Activated naive CD4-positive, alpha-beta T cell treated with anti-CD3 and anti-CD28 coated beads, Interleukin-2, amount 10 ng/mL, durations not matched to agents 7 days and 5 days (primary cell): ENCODE measurements at places on chromosomes 7 and 10.

- DNase-seq = no peak
- H3K4me3 ChIP-seq = no peak overlapping the region
- no peaks in the 10 kb centered on the region for H3K36me3 ChIP-seq
- H3K27me3 ChIP-seq = peaks cover 23% of the 10 kb centered on the region
- H3K4me1 ChIP-seq = peaks cover 14% of the 10 kb centered on the region
Observed at GRCh38 chr7:73741600-73741999, 3.0 kb upstream of the ABHD11 start.

GRCh38 chr7:45897042-45897690, 8.9 kb downstream of the IGFBP1 start:
- no peaks in the 10 kb centered on the region for H3K36me3 ChIP-seq
- no peaks in the 10 kb centered on the region for H3K4me1 ChIP-seq
- H3K27ac ChIP-seq = no peak overlapping the region
- H3K4me3 ChIP-seq = no peak overlapping the region
- peaks cover 25% of the 10 kb centered on the region for H3K27me3 ChIP-seq
- no peak for DNase-seq

DNA sequence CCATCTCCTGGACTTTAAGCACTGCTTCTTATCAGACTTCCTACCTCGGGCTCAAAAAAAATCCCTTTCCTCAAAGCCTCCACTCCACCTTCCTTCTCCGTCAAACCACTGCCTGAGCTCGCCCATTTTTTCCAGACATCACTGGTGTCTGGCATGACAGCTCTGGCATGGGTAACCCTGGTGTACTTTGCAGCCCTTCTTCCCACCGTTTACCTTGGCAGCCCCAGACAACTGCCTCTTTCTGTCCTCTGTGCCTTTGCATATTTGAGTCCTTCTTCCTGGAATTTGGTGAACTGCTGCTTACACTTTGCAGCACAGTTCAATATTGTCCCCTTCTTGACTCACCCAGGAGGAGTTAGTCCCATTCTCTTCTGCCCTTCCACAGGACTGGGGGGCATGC, 144.6 kb upstream of the TBX20 start:
- H3K27ac ChIP-seq = no peak overlapping the region
- no peak for DNase-seq
- no peaks in the 10 kb centered on the region for H3K36me3 ChIP-seq
- no peaks in the 10 kb centered on the region for H3K4me1 ChIP-seq
- H3K27me3 ChIP-seq = peaks cover 14% of the 10 kb centered on the region
- H3K4me3 ChIP-seq = no peak overlapping the region

DNA sequence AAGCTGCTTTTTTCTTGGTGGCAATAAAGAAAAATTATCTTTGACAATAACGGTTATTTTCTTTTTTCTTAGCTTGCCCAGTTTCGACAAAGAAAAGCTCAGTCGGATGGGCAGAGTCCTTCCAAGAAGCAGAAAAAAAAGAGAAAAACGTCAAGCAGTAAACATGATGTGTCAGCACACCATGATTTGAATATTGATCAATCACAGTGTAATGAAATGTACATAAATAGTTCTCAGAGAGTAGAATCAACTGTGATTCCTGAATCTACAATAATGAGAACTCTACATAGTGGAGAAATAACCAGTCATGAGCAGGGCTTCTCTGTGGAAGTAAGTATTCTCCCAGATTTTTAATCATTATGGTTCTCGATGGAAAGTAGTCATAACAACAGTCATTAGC, 33.0 kb downstream of the AKAP9 start:
- no peaks in the 10 kb centered on the region for H3K27me3 ChIP-seq
- no peak for DNase-seq
- peaks cover 17% of the 10 kb centered on the region for H3K36me3 ChIP-seq
- H3K27ac ChIP-seq = no peak overlapping the region
- no peaks in the 10 kb centered on the region for H3K4me1 ChIP-seq

DNA sequence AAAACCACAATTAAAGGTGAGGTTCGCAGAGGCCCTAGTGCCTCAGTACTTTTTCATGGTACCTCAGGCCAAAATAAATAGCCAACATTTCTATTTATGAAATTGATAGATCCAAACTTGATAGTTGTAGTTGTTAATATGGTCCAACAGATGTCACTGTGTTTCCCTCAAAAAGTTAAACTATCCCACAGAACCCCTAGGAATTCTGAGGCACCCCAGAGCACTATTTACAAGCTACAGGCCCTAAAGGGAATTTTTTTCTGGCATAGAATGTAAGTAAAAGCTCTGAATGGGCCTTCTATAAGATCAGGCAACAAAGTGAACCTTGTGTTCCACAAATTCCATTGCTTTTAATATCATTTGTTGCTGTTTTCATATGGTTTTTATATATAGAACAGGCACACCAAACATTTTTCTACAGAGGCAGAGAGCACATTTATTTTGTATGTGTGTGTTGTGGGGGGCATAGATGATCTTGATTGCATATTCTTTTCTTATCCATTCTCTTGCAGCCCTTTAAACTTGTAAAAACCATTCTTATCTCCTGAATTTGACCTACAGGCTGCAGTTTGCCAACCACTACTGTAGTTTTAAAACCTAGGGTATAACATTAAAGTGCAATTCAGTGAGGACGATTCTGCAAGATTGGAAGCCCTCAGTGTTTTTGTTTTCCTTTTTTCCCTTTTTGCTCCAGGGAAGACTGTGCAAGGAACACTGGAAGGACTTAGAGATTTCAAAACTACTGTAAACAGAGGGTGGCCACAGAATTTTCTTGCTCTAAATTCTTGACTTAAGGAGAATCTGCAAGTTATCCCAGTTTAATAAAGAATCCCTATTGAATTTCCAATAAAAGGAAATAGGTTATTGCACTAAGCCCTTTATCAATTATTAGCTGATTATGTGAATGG, 3.5 kb upstream of the ARL4A start:
- peaks cover 26% of the 10 kb centered on the region for H3K4me1 ChIP-seq
- no peak overlapping the region for H3K4me3 ChIP-seq
- DNase-seq = no peak
- H3K27ac ChIP-seq = no peak overlapping the region
- peaks cover 3% of the 10 kb centered on the region for H3K27me3 ChIP-seq

- peaks cover 1% of the 10 kb centered on the region for H3K36me3 ChIP-seq
- H3K4me3 ChIP-seq = no peak overlapping the region
- no peak for DNase-seq
- no peaks in the 10 kb centered on the region for H3K4me1 ChIP-seq
- peaks cover 31% of the 10 kb centered on the region for H3K27me3 ChIP-seq
- no peak overlapping the region for H3K27ac ChIP-seq
Observed at GRCh38 chr7:1794888-1795542, 124.9 kb downstream of the ELFN1 start.

GRCh38 chr10:5581670-5582566, 57.2 kb downstream of the CALML3 start:
- no peaks in the 10 kb centered on the region for H3K4me1 ChIP-seq
- H3K27me3 ChIP-seq = peaks cover 20% of the 10 kb centered on the region
- no peak overlapping the region for H3K4me3 ChIP-seq
- H3K27ac ChIP-seq = no peak overlapping the region

DNA sequence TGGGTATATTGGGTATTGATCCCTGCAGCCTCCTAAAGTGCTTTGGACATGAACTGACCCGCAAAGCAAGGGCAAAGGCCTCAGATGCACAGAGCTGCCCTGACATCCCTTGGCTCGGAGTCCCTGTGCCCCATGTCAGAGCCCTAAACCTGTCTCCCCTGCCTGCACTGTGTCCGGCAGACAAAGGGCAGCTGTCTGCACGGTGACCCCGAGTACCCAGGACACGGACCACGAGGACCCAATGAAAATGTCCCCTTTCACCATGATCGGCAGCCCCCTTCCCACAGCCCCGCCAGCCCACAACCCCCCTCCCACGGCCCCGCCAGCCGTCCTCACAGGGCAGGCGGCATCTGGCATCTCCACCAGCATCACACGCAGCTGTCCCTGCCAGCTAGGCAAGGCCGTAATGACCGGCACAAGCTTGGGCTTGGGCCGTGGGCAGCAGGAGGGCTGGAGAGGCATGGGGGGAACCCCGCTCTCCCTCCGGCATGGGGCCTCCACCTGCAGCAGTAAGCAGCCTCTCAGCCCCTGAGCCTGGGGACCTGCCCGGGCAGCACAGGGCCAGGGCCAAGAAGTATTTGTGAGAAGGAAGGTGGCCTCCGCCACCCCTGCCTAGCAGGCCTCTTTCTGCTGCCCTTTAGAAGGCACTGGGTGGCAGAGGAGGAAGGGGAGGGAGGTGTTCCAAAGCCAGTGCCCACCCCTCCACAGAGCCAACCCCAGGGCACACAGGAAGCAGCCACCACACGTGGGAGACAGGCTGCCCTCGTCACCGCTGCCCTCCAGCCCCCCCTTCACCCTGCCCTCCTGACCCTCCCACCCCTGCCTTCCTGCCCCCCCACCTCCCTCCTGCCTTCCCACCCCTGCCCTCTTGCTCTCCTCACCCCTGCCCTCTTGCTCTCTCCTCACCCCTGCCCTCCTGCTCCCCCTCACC, 10.1 kb downstream of the NUDT1 start:
- H3K27ac ChIP-seq = no peak overlapping the region
- H3K36me3 ChIP-seq = peaks cover 25% of the 10 kb centered on the region
- no peaks in the 10 kb centered on the region for H3K27me3 ChIP-seq

- H3K4me1 ChIP-seq = peaks cover 4% of the 10 kb centered on the region
- no peak for DNase-seq
- peaks cover 20% of the 10 kb centered on the region for H3K27me3 ChIP-seq
- no peaks in the 10 kb centered on the region for H3K36me3 ChIP-seq
- H3K4me3 ChIP-seq = no peak overlapping the region
- no peak overlapping the region for H3K27ac ChIP-seq
Observed at GRCh38 chr7:121003986-121004685, 15.6 kb downstream of the CPED1 start.

GRCh38 chr7:34723866-34724490, 66.0 kb downstream of the NPSR1 start:
- H3K4me3 ChIP-seq = no peak overlapping the region
- peaks cover 17% of the 10 kb centered on the region for H3K4me1 ChIP-seq
- no peaks in the 10 kb centered on the region for H3K36me3 ChIP-seq
- peak overlapping the region; percentile 71 for H3K27ac ChIP-seq
- no peaks in the 10 kb centered on the region for H3K27me3 ChIP-seq
- no peak for DNase-seq

DNA sequence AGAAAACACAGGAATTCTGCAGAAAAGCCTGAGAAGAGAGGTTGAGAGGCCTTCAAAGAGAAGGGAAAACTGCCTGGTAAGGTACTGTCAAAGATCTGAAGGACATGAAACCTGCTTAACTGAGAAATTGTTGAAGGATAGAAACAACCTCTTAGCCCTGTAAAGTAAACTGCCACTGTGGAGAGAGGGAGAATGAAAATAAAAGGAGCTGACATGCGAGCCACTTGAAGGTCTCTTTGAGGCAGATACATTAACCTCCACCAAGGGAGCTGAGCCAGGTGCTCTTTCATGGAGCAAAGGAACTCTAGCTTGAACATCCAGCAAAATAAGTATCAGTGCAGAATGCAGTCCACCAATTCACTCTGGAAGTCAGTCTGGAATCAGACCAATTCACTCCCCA, 108.8 kb upstream of the FEZF1 start:
- H3K4me1 ChIP-seq = no peaks in the 10 kb centered on the region
- H3K27me3 ChIP-seq = no peaks in the 10 kb centered on the region
- H3K36me3 ChIP-seq = no peaks in the 10 kb centered on the region
- no peak overlapping the region for H3K4me3 ChIP-seq

- no peaks in the 10 kb centered on the region for H3K27me3 ChIP-seq
- H3K4me1 ChIP-seq = no peaks in the 10 kb centered on the region
- no peak overlapping the region for H3K27ac ChIP-seq
Observed at GRCh38 chr7:107232568-107233090, 63.8 kb downstream of the HBP1 start.

DNA sequence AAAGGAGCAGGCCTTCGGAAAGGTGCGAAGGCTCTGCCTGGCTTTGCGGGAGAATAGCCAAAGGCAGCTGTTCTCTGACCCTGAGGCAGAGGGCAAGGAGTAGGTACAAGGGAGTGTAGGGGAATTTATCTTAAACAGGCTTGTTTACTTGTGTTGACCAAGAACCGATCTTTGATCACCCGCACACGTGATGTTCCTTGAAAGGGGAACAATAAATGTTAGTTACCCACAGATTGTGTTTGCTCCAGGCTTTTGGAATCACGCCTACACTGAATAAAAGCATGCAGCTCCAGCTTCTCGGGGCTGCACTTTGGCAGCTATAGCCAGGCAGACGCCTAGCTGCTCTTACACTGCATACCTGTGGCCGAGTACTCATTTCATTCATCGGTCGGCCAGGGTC, 420.8 kb downstream of the PHF14 start:
- H3K4me3 ChIP-seq = no peak overlapping the region
- H3K36me3 ChIP-seq = no peaks in the 10 kb centered on the region
- H3K27me3 ChIP-seq = no peaks in the 10 kb centered on the region
- H3K4me1 ChIP-seq = no peaks in the 10 kb centered on the region

- DNase-seq = no peak
- H3K36me3 ChIP-seq = no peaks in the 10 kb centered on the region
- H3K4me3 ChIP-seq = no peak overlapping the region
- H3K27ac ChIP-seq = no peak overlapping the region
- no peaks in the 10 kb centered on the region for H3K4me1 ChIP-seq
- H3K27me3 ChIP-seq = no peaks in the 10 kb centered on the region
Observed at GRCh38 chr7:90579181-90579688, 16.9 kb upstream of the CDK14 start.

GRCh38 chr10:95377950-95378349, 87.1 kb upstream of the PDLIM1 start:
- H3K27ac ChIP-seq = no peak overlapping the region
- H3K27me3 ChIP-seq = peaks cover 5% of the 10 kb centered on the region
- no peak for DNase-seq
- H3K36me3 ChIP-seq = no peaks in the 10 kb centered on the region

DNA sequence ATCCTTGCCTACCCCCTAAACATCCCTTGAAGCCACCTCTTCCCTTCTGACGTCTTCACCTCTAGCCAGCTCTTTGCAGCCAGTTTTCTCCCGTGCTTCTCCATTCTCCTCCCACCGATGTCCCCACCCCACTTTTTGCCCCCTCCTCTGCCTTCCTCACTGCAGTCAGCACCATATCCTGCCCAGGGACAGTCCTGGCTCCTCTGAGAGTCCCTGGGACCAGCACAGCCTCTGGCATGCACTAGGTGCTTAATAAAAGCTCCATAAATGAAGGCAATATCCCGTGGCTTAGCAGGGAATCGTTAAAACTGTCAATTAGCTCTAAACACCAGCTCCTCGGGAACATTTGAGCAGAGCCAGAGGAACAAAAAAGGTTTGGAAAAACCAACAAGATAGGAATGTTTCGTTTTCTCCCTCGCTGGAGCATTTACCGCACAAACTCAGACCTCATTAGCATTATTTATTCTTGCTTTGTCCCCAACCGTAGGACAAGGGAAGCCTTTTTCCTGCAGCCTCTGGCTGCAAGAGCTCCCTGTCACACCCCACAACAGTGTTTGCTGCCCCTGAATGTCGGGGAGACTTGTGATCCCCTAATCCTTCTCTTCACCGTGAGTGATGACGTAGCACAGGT, 16.1 kb downstream of the MYL10 start:
- H3K27ac ChIP-seq = no peak overlapping the region
- peaks cover 29% of the 10 kb centered on the region for H3K27me3 ChIP-seq
- H3K4me3 ChIP-seq = no peak overlapping the region
- no peak for DNase-seq
- no peaks in the 10 kb centered on the region for H3K36me3 ChIP-seq

GRCh38 chr10:110498087-110498981, 627 bp downstream of the DUSP5 start:
- peaks cover 9% of the 10 kb centered on the region for H3K27me3 ChIP-seq
- H3K4me1 ChIP-seq = peaks cover 61% of the 10 kb centered on the region
- H3K4me3 ChIP-seq = peak overlapping the region; percentile 98
- peak; percentile 76 for DNase-seq
- peak overlapping the region; percentile 90 for H3K27ac ChIP-seq
- peaks cover 46% of the 10 kb centered on the region for H3K36me3 ChIP-seq

GRCh38 chr10:43249151-43249961, 17.5 kb downstream of the RASGEF1A start:
- H3K36me3 ChIP-seq = no peaks in the 10 kb centered on the region
- H3K4me1 ChIP-seq = no peaks in the 10 kb centered on the region
- peak; percentile 15 for DNase-seq
- no peak overlapping the region for H3K27ac ChIP-seq
- no peak overlapping the region for H3K4me3 ChIP-seq
